Stimulated activated CD4-positive, alpha-beta T cell treated with anti-CD3 and anti-CD28 coated beads, Interleukin-1b, Interleukin-23, amount 100 ng/mL, for 1 hour (primary cell): ENCODE measurements at places on chromosomes 2 and 18.

- DNase-seq: no peak
Observed at GRCh38 chr2:110802208-110802932, 70.0 kb downstream of the ACOXL start.

DNA sequence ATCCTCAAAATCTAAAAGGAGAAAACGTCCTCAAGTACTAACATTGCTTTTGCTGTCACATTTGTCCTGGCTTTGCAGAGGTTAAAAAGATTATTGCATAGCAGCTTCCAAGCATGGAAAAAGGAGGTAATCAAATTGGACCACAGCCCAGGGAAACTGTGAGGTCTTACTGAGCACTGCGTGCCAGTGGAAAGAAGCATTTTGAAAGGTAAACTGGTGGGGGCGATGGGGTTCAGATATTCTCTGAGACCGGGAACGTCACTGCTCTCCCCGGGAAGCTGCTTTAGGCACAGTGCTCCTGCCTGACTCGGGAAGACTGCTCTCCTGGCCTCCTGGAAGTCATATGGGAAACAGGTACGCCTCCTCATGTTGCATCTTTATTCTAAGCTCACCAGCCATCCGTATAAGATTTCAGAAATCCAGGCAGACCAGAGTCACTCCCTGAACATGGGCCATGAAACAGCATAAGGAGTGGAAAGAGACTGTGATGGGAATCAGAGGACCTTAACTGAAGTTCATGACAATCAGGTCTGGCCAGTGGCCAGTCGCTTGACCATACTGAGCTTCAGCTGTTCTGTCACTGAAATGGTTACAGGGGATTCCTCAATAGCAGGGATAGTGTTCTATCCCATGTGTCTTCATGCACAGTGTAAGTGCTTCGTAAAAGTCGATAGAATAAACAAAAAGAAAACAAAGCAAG lies 284.1 kb downstream of the TRIB2 start:
- DNase-seq: no peak

- DNase-seq: no peak
Observed at GRCh38 chr2:144412709-144413108, 107.2 kb downstream of the ZEB2 start.

GRCh38 chr2:85854166-85854509 lies 34.7 kb downstream of the ST3GAL5 start:
- DNase-seq: no peak

- DNase-seq: no peak
Observed at GRCh38 chr2:177348733-177349693, 43.6 kb upstream of the AGPS start.

- no peak for DNase-seq
Observed at GRCh38 chr18:9861157-9861556, 24.6 kb upstream of the TXNDC2 start.

- DNase-seq: no peak
Observed at GRCh38 chr2:151380580-151381235, 23.3 kb downstream of the TNFAIP6 start.

DNA sequence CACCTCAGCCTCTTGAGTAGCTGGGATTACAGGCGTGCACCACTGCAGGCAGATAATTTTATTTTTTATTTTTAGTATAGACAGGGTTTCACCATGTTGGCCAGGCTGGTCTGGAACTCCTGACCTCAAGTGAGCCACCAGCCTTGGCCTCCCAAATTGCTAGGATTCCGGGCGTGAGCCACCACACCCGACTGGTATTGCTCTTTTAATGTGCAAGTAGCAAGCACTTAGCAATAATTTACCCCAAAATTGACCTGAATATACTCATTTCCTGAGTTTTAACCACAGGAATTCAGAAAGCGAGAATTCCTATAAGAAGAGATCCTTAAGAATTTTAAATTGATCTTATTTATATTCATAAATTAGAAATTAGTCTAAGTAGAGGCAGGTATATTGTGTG lies 169.1 kb downstream of the CDH2 start:
- DNase-seq: no peak

- DNase-seq: no peak
Observed at GRCh38 chr18:77737405-77737804, 487.8 kb downstream of the GALR1 start.

DNA sequence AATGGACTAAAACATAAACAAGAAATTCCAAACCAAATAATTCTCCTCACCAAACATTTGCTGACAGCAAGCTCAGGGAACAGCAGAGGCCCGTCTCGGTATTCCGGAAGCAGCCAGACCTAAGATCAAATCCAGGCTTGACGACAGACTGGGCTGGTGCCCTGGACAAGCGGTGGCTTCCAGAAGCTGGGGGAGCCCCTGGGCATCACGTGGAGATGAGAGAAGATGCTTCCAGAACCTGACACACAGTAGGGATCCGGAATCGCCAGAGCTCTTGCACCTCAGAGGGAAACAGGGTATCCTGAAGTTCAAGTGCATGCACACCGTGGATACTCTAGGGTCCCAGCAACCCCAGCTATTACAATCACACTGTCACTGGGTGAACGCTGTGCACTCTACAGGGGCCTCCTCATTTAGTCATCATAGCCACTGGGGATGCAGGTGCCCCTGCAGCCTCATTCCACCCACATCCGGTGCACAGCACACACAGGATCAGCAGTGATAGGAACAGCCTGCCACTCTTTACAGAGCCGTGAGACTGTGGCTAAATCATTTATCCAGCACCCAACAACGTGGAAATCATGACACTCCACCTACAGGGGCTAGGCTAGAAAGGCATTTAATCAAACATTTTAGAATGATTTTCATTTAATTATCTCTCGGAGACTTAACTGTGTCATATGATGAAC lies 102.6 kb downstream of the HDAC4 start:
- peak; percentile 16 for DNase-seq

DNA sequence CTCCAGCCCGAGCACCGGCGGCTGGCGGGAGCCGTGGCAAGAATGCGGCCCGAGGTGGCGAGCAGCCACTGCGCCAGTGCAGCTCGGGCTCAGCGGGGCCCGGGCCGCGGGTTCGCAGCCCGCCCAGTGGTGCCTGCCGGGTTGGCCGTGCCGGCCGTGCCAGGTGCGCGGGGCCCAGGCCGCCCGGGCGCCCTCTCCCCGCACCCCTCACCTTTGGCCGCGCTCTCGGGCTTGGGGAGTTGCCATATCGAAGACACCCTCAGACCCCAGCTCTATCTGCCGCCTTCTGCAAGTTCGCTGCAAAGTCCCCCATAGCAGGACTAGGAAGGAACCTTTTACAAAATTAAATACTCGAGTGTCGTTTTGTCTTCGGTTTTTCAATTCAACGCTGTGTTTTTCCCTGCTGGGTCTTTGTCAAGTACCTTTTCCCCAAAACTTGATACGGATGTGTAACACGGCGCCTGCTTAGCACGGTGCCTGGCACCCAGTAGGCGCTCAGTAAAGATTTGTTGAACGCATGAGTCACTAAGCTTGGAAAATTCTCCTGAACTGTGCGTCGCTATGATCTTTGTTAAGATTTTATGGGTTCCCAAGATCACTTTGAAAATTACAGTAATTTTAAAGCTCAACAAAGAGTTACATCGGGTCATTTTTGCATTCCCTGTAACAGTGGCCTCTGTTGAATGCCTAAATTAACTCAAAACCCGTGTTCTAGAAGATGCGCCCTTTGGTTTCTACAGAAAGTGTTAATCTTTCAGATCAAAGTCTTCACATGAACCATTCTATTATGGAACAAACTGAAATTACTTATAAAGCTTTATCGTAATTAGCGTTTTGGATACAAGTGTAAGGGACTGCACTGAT lies 750 bp downstream of the STRADB start:
- no peak for DNase-seq

GRCh38 chr2:143231254-143231645 lies 102.0 kb downstream of the ARHGAP15 start:
- DNase-seq: no peak

DNA sequence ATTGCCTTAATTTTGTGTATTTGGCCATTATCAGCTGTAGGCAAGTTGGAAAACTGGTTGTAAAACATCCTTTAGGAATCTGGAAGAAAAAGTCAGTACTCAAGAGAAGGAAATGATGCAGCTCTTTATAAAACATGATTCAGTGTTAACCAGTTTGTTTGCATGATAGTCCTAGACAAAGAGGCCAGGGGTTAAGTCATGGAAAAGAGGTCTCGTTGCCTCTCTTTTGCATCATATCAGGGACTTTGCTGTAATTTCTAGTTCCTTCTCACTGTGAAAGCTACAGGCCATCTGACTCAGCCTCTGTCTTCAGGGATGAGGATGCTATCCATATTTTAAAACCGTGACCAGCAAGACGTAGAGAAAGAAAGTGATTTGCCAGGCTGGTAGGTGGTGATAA lies 38.0 kb downstream of the NPAS2 start:
- DNase-seq: no peak

- no peak for DNase-seq
Observed at GRCh38 chr2:223782629-223783028, 54.8 kb downstream of the AP1S3 start.

DNA sequence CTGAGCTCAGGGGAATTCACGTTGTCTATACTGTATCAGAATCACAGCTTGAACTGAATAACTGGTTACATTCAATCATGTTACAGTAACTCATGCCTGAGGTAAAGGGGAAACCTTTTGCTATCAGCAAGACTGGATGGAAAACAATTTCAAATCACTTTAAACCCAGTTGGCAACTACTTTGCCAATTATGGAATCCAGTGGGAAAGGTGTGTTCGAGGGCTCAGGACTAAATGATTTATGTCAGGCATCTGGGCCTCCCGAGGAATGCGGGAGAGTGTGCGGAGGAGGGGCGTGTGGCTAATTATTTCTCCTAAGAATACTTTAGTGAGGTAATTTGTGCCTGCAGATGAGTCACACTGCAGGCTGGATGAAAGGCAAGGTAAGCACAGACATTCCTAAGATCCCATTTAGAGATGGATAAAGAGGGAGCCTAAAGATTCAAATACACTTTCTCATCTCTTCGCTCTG lies 100.1 kb downstream of the HRH4 start:
- DNase-seq: no peak

GRCh38 chr2:16063251-16063850 lies 123.0 kb downstream of the MYCN start:
- DNase-seq: no peak

DNA sequence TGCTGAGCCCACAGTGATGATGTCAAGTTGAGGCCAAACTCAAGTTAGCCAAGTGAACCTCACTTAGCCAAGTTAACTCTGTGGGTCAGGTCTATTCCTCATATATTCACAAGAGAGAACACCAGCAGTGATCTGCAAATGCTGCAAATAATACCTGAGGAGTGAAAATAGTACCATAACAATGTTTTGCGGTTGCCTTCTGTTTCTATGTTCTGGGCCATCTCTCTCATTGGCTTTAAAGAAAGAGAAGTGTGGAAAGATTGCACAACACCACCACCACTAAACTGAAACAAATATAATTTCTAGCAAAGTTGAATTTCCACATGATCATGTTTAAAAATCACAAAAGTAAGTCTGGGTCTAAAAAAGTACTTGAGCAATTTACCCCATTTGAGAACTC lies 211.1 kb upstream of the GALNT5 start:
- no peak for DNase-seq

- DNase-seq: no peak
Observed at GRCh38 chr2:100303744-100304143, 18.6 kb downstream of the LONRF2 start.

- DNase-seq: no peak
Observed at GRCh38 chr2:97750017-97750416, 36.6 kb downstream of the ZAP70 start.

DNA sequence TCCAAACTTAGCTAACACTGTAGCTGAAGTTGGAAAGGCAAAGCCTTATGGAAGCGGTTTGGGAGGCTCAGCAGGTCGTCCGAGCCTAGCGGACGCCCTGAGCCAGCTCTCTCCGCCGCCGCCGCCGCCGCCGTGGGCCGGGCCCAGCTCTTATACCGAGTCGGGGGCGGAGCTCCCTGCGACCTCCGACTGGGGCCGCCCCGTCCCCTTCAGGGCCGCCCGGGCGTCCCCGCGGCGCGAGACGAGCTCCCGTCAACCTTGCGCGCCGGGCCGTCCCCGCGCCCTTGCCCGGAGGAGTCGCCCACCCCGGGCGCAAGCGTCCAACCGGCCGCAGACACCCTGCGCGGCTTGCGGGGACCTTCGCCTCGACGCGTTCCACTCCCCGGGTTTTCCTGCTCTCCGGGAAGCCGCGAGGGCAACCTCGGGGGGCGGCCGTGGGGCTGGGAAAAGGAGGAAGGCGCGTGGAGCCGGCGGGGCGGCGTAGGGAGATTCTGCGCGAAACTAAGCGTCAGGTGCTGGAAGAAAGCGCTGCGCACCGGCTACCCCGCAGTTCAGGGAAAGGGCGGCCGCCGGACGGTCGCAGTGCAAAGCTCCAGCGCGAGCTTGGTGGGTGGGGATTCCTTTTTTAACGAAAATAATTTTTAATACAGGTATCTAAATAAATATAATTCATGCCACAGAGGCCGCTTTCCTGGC lies at the start of gene SLC40A1:
SLC40A1 (minus strand) TSS at position 129 of the 696 bp plus-strand sequence. CDS start 326 bp downstream, outside the sequence.
- DNase-seq: peak; percentile 35
